Foreskin fibroblast (primary cell): ENCODE measurements at places on chromosomes 7 and 10.

GRCh38 chr7:102991540-102992214 lies 78.9 kb downstream of the LRRC17 start:
- peak; percentile 96 for DNase-seq

DNA sequence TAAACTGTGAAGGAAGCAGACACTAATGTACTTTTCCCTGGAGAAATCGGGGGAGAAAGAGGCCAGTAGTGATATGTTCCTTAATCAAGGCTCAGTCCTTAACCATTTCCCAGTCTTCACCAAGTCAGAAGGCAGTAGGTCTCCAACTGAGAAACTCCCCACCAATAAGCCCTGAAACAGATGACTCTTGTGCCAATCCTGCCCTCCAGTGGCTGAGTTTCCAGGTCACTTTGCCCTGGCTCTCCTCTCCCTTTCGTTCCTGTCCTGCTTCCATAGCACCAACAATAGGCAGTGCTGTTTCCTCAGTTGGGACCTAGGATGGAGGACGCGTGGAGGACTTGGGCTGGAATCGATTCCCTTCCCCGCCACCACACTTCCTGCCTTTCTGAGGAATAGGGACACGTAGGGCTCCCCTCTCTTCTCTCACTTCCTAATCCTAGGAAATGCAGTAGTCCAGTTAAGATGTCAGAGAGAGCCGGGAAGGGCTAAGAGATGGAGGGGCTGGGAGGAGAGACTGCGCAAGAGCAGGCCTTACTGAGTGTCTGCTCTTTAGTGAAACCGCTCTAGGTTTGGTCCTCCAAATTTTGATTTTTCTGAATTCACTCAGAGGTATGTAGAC lies 23.4 kb downstream of the ATOH7 start:
- peak; percentile 65 for DNase-seq

GRCh38 chr10:86105181-86105580 lies 261.4 kb downstream of the GRID1 start:
- DNase-seq: no peak

- no peak for DNase-seq
These were observed 19.1 kb upstream of the FZD8 start for GRCh38 chr10:35661236-35661635.

DNA sequence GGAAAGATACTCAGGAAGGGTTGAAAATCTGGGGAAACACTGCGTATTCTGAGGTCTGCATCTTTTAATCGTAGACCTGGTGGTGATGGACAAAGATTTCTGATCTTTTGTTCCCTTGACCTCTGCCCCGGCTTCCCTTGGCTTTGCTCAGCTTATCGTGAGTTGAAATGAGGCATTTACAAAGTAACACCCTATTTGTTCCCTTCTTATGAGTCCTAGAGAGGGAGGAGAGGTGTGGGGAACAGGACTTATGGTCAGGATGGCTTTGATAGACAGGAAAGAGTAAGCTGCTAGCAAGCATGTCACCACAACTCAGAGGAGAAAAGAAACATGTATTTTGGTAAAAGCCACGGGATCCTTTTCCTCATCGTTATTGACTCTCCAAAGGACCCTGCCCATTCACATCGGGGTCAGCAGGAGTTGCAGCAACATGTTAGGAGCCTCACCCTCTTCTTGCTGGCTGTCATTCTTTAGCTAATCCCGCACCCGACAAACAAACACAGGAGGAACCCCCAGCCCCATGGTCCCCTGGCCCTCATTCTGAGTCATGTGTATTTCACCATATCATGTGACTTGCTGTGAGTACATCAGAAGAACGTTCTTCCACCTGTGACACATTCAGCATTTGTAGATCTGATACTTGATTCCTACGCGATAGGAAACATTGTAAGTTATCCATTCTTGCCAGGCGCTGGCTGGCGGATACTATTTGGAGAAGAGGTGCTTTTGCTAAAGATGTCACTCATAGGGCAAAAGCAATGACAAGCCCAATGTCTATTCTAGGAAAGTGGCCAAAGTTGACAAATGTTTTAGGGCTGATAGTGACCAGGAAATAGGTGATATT lies 170.1 kb downstream of the RTKN2 start:
- DNase-seq: no peak

DNA sequence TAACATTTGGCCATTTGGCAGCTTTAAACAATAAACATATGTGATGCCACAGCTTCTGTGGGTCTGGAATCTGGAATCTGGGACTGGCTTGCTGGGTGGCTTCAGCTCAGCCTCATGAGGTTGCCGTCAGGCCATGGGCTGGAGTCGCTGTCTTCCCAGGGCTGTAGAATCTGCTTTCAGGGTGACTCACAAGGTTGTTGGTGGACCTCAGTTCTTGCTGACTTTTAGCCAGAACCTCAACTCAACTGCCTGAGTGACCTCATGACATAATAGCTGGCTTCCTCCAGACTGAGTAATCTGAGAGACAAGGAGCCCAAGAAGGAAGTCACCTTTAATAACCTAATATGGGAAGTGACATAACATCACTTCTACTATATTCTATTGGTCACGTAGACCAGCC lies 44.6 kb upstream of the TSPAN13 start:
- DNase-seq: peak; percentile 93

- DNase-seq: no peak
These were observed 15.8 kb downstream of the ZNF485 start for GRCh38 chr10:43622038-43622437.

DNA sequence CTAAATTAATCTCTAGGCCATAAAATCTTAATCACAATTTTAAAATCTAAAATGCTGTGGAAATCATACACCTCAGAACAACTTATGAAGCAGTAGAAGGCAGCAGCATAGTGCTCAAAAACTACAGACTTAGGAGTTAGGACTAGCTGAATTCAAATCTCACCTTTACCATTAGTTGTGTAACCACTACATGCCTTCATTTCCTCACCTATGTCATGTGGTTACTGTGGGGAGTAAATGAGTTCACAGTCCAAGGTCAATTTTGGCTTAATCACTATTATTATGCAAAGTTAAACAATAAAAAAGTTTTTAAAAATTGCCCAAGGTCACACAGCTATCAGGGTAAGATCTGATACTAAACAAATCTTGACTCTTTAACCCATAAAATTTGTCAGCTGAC lies 37.0 kb downstream of the SNX13 start:
- no peak for DNase-seq

- DNase-seq: no peak
These were observed 232.0 kb downstream of the PAXIP1 start for GRCh38 chr7:154770962-154771361.

DNA sequence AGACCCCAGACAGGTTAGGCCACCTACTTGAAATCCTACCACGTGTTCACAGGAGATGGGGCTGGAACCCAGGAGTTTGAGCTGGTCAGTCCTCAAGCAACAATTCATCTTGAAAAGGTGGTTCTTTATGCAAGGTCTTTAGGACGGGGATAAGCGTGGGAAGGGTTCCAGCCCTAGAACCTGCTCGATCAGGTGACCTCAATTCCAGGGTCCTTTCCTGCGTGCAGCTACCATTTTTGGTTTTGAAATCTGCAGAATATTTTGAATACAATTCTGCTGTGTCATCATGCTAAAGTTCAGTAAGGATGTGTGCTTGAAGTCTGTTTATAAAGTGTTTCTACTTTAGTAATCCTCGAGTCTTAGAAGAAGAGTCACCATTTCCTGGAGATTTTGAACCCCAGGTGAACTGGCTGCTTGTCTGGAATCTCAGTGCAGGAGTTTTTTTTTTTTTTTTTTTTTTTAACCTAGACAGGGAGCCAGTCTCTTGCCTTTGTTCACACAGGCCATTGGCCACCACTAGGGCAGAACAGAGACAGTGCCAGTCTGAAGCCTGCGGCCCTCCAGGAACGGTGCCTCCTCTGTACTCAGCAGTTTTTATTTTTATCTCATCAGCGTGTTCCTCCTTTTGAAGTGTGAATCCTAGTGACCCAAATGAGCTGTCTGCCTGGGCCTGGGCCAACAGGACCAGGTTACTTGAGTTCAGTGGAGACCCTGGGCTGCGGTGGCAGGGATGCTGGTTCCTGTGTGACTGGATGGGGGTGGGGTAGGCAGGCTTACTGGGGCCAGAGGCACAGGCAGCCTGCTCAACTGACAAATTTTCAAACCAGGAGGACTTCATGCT lies 54.6 kb downstream of the EEPD1 start:
- DNase-seq: peak; percentile 16

DNA sequence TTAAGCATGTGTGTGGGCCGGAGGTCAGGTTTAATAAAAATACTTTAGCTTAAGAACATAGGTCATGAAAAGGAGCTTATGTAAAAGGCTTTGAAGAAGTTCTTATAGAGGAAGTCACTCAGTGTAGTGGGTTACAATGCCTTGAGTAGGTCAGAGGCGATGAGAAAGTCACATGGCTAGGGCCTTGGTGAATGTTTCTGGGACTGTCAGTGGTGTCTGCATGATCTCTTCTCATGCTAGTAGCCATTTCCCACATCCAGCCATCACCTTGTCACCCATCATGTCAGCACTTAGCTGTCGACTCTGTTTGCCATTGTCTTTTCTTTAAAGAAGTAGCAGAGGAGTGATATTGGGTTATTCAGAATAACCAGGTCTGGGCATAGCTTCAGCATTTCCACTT lies 236.6 kb downstream of the CDK14 start:
- peak; percentile 12 for DNase-seq

DNA sequence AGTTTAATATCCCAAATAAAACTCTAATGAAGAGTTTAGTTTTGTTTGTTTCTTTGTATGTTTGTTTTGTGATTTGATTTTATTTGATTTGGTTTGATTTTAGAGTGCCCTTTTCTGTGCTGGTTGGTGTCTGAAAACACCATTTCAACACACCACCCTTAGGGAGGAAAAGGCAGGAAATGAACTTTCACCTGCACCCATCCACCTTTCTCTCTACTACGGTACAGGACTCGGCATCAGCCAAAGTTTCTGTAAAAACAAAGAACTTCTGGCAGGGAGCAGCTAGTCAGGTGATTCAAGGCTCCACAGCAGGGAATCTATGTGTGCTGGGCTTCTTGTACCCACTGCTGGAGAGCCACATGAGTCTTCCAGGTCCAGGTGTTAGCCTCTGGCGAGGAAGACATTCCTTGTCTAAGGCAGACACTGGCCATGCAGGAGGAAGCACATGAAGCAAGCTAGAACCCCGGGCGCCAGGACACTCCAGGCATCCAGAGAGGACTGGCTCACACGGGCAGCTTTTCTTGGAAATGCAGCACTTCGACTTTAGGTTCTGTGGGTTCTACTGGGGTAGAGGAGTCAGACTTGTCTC lies 22.1 kb upstream of the STK17A start:
- no peak for DNase-seq

DNA sequence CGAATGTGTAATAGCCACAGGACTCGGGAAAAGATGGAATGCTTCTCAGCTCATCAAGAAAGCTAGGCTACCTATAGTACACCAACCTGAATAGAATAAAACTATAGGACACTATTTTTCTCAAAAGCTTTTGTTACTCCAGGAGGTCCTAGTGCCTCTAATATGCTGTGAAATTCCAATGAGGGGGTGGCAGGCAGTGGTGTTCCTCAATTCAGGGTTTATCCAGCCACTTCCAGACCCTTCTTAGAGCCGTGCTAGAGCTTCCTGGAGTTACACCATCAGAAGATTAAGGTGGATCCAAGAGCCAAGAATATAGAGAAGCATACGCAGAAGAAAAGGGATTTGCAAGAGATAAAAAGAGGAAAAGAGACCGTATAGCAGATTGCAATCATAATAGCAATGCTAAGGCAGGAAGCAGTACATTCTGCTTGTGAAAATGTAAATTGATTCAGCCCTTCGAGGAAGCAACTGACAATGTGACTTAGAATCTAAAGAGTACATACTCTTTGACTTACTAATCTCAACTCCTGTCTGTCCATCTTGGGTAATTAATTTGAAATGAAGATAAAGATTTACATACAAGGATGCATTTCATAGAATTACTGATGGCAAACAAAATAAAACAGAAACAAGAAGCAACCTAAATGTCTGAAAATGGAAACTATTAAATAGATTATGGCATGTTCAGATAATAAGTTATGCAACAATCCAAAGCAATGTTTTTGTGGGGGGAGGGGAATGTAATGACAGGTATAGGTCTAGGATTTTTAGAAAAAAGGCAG lies 2.1 kb downstream of the ST8SIA6 start:
- DNase-seq: peak; percentile 27

GRCh38 chr7:66150471-66150870 lies 35.8 kb downstream of the CRCP start:
- peak; percentile 72 for DNase-seq

DNA sequence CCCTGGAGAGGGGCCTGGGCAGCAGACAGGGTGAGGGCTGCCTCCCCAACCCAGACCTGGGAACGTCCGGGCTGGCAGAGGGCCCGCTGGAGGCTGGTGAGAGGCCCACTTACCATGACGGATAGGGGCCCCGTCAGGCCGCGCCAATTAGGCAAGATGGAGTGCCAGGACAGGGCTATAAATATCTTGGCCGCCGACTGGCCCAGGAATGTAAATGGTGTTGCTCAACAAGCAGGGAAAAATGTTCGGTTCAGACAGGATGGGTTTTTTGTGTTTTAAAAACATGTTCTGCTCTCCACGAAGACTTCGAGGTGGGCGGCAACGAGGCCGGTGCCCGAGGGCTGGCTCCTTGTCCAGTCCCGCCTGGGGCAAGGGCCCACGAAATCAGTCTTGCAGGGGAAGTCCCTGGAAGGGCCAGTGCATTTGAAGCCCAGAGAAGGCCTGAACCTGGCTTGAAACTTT lies 35.8 kb upstream of the ELN start:
- peak; percentile 73 for DNase-seq

GRCh38 chr10:4568731-4569130 lies 257.3 kb upstream of the AKR1E2 start:
- DNase-seq: no peak

- no peak for DNase-seq
These were observed 59.4 kb upstream of the SVIL start for GRCh38 chr10:29694121-29694520.

GRCh38 chr7:45718464-45719330 lies 144.5 kb downstream of the ADCY1 start:
- DNase-seq: no peak
